ENCODE measurements at places on chromosomes 12 and 14.

GRCh38 chr14:20790464-20791116, 9.5 kb downstream of the RNASE6 start:
- no peak for DNase-seq

DNA sequence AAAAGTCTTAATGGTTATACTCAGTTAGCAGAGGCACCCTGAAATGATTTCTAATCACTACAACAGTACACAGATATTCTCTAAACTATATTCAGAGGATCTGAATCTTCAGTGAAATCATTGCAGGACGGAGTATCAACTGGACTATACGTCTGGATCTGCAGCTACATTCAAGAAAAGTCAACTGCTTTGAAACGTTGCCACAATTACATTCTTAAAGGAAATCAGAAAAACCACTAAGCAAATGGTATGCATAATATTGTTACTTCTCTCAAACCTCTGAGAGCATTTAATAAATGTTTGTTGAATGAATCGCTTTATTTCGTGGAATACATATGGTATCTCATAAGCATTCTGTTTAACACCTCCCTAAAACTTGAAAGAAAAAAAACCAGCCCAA, 67.4 kb downstream of the MED13L start:
- DNase-seq, result no peak

- DNase-seq, result no peak
These were observed 209.7 kb upstream of the ATP2B1 start for GRCh38 chr12:89918172-89918846.

GRCh38 chr12:727321-727720, 25.1 kb upstream of the WNK1 start:
- no peak for DNase-seq

Measured in activated T-helper 1 cell treated with anti-CD3 and anti-CD28 coated beads, Interleukin-2, amount 50 U/mL, for 16 hours (primary cell).